RWPE1 (cell line): ENCODE measurements at places on chromosomes 7 and 10.

DNA sequence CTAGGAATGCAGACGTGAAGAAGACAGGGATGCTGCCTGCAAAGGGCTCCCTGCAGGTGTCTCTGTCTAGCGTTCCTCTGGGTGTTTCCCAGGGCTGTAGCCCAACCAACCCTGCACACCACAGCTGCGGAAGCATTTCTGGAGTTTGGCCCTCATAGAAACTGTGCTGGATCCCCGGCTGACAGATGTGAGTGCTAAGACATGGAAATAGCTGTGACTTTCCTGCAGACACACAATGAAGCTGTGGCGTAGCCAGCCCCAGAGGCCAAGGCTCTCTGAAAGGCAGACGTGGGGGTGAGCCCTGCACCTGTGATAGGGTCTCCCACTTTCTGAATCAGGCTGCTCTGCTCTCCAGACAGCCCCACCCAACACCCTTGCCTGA lies 44.8 kb downstream of the ADCYAP1R1 start:
- DNase-seq: no peak

DNA sequence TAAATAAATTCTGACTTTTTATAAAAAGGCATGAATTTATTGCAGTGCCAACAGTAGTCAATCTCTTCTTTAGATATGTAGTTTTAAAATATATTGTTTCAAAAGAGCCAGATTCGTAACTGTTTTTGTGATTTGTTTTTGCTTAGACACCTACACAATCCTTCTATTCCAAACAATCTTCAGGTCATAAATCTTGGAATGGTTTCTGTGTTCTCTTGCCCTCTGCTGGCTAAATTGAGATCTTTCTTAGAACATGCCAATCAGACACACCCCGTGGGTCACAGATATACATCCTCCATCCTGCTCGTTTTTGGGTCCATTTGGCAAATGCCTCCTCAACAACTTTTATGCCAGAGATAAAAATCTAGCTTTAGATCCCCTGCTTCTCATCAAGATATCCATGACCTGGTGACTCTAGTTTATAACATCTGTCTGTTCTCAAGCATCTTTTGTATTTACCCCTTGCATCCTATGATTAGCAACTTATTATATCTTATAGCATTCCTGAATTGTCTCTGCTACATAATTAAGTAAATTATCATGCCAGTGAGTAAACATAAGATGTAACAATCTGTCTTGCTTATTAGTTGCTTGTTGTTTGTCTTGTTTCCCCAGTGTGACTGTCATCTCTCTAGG lies 35.3 kb upstream of the IFRD1 start:
- DNase-seq: peak; percentile 67

- no peak for DNase-seq
These were observed 182.6 kb downstream of the PON1 start for GRCh38 chr7:95141755-95142154.

DNA sequence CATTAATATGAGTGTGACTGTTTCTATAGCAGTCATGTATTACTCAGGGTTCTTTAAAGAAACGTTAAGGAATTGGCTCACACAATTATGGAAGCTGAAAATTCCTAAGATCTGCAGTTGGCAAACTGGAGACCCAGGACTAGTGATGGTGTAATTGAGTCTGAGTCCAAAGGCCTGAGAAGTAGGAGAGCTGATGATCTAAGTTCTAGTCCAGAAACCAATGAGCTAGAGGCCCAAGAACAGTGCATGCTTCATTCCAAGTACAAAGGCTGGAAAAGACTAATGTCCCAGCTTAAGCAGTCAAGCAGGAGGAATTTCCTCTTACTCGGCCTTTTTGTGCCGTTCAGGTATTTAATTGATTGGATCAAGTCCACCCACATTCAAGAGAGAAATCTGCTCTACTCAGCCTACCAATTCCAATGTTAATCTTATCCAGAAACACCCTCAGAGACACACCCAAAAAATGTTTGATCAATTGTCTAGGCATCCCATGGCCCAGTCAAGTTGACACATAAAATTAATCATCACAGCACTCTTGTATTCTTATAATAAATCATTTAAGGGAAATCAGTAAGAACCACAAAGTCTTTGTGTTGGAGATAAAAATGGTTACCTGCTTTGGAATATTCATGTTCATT lies 312.1 kb downstream of the PRKG1 start:
- DNase-seq: no peak

- DNase-seq: no peak
These were observed 523 bp upstream of the CDH23 start for GRCh38 chr10:71396084-71396710.

GRCh38 chr10:114650266-114650665 lies 7.8 kb downstream of the ABLIM1 start:
- no peak for DNase-seq

DNA sequence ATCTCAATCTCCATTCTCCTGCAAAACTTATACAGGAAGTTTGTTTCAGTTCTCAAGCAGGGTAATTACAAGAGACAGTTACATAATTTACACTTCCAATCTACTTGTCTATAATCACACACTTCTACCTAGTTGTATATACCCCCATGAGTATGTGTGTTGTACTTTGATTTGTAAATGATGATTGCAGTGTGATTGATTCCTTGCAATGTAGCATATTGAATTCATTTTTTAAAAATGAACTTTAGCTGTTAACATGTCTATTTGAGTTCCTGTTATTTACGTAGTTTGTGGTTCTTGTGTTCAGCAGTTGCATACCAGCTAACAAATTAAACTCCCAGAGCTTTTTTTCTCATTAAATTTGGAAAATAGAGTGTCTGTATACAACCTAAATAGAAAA lies 102.5 kb upstream of the SAMD8 start:
- no peak for DNase-seq

GRCh38 chr7:132564849-132565248 lies 11.4 kb downstream of the PLXNA4 start:
- no peak for DNase-seq

DNA sequence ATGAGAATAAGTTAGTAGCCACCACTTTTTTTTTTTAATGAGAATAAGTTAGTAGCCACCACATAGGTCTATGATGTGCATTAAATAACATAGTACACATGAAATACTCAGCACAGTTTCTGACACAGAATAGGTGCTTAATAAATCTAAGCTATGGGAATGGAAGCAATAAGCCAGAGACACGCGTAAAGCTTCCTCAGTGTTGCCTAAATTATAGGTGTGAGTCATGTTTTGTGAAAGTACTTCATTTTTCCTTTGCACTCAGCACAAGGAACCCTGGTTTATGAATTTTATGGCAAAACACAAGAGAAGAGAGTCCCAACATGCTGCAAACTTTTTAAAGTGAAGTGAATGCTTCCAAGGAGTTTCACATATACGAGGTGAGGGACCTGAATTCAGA lies 267.4 kb downstream of the RNLS start:
- no peak for DNase-seq
